ENCODE measurements at places on chromosomes 2 and 18.
A peak's percentile ranks its signal among the peaks of the same experiment; 100 is the strongest.

GRCh38 chr2:231708773-231709635 is 679 bp downstream of the PTMA start:
- no peaks in the 10 kb centered on the region for H3K27me3 ChIP-seq
- H3K36me3 ChIP-seq: peaks cover 26% of the 10 kb centered on the region
- peaks cover 33% of the 10 kb centered on the region for H3K4me1 ChIP-seq
- H3K27ac ChIP-seq: peak overlapping the region; percentile 98

GRCh38 chr2:123816203-123816602 is 208.9 kb upstream of the CNTNAP5 start:
- no peaks in the 10 kb centered on the region for H3K4me1 ChIP-seq
- H3K36me3 ChIP-seq: no peaks in the 10 kb centered on the region
- H3K27ac ChIP-seq: no peak overlapping the region
- no peak overlapping the region for H3K4me3 ChIP-seq
- no peak for DNase-seq
- H3K27me3 ChIP-seq: no peaks in the 10 kb centered on the region

DNA sequence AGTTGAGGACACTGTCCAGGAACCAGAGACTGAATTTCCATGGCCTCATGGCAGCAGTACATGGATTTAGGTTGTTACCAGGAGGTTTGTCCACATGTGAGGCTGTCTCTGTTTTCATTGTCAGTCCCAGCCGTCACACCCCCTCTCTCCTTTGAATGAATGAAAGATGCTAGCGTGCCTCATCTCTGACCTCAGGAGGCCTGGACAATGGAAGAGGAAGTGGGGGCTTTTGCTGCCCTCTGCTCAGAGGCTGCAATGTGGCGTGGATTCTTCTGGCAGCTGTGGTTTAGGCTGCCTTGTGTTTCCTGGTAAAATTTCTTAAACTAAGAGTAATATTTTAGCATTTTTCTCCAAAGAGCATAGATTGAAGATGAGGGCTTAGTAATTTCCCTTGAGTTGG is 47.5 kb downstream of the RAB31 start:
- H3K4me1 ChIP-seq: peaks cover 4% of the 10 kb centered on the region
- H3K27ac ChIP-seq: no peak overlapping the region
- no peak overlapping the region for H3K4me3 ChIP-seq
- H3K27me3 ChIP-seq: peaks cover 12% of the 10 kb centered on the region
- H3K36me3 ChIP-seq: no peaks in the 10 kb centered on the region

- H3K36me3 ChIP-seq: no peaks in the 10 kb centered on the region
- no peak for DNase-seq
These were observed 685.8 kb upstream of the HS6ST1 start for GRCh38 chr2:129004485-129004884.

DNA sequence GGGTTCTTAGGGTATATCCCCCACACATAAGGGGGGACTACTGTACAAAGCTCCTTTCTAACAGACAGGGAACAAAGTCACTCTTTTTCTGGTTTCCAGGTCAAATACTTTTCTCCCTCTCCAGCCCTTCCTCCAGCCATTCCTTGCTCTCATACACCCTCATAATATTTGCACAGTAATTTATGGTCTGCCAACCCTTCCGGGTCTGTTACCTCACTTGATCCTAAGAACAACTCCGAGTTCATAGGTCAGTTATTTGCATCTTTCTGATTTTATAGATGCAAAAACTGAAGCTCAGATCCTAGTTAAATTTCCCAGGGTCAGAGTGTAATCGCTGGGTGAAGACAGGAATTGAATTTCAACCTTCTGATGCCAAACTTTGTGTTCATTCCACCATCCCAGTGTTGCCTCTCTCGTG is 14.8 kb upstream of the MATN3 start:
- no peak for DNase-seq
- peaks cover 41% of the 10 kb centered on the region for H3K36me3 ChIP-seq
- no peaks in the 10 kb centered on the region for H3K4me1 ChIP-seq

GRCh38 chr2:120571015-120571728 is 164.5 kb upstream of the GLI2 start:
- H3K4me1 ChIP-seq: no peaks in the 10 kb centered on the region
- H3K27ac ChIP-seq: no peak overlapping the region
- H3K4me3 ChIP-seq: no peak overlapping the region
- H3K27me3 ChIP-seq: peaks cover 10% of the 10 kb centered on the region

DNA sequence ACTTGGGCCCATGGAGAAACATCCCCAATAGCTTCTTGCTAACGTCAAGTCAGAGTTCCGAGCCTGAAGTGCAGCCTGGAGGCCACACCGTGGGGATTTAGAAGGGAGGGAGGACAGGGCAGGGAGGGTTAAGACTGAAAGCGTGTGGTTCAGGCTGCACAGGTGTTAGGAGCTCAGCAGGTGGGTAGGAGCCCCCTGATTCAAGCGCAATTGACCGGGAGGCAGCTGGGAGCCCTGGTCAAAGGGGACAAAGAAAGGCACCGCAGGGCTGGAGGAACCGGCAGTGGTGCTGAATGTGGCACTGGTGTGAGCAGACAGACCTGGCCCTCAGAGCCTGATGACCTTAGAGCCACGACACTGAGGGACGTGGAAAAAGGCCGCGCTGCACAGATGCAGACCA is 149.6 kb downstream of the TMEM18 start:
- no peaks in the 10 kb centered on the region for H3K36me3 ChIP-seq
- H3K27me3 ChIP-seq: peaks cover 6% of the 10 kb centered on the region
- H3K4me1 ChIP-seq: no peaks in the 10 kb centered on the region
- no peak overlapping the region for H3K27ac ChIP-seq

GRCh38 chr2:202185156-202185555 is 53.2 kb downstream of the SUMO1 start:
- H3K36me3 ChIP-seq: no peaks in the 10 kb centered on the region
- no peak for DNase-seq
- H3K27ac ChIP-seq: no peak overlapping the region
- H3K4me1 ChIP-seq: no peaks in the 10 kb centered on the region
- H3K27me3 ChIP-seq: peaks cover 30% of the 10 kb centered on the region

- H3K36me3 ChIP-seq: peaks cover 26% of the 10 kb centered on the region
- DNase-seq: no peak
- H3K4me1 ChIP-seq: peaks cover 18% of the 10 kb centered on the region
- no peak overlapping the region for H3K27ac ChIP-seq
- H3K27me3 ChIP-seq: peaks cover 4% of the 10 kb centered on the region
These were observed 45.1 kb upstream of the TNP1 start for GRCh38 chr2:216904974-216905373.

DNA sequence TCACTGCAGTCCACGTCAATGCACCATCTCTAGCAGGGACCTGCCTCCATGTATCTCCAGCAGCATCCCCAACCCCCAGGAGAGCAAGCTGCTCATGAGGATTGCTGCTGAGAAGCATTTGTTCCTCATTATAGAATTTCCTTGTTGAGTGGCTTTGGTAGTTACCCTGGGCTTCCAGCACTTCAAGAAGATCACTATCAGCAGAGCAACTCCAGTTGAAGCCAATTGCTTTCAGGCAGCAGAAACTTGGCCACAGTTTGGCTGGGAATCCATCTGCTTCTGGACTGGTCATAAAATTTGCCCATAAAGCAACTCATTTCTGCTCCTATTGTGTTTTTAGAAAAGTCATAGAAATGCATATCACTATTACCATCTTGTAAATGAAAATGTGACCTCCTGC is 17.4 kb downstream of the TRPM8 start:
- DNase-seq: no peak
- no peaks in the 10 kb centered on the region for H3K4me1 ChIP-seq
- no peaks in the 10 kb centered on the region for H3K36me3 ChIP-seq
- peaks cover 46% of the 10 kb centered on the region for H3K27me3 ChIP-seq

GRCh38 chr2:20823917-20824316 is 1.0 kb upstream of the LDAH start:
- peaks cover 9% of the 10 kb centered on the region for H3K4me1 ChIP-seq
- DNase-seq: no peak
- peaks cover 2% of the 10 kb centered on the region for H3K27me3 ChIP-seq

DNA sequence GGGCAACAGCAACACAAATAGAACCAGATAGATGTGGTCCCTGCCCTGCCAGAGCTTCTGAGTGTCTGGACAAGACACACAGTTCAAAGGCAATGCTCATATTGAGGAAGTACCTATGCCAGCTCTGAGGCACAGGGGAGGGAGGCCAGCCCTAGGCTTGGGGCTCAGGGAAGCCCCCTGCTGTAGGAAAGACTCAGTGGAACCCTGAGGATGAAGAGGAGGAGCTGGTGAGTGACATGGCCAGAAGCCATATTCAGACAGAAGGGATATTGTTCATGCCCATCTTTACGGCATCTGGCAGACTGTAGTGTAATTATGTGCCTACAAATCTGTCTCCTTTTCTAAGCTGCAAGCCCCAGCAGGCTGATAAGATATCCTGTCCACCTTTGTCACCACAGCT is 8.8 kb downstream of the SIGLEC15 start:
- no peak overlapping the region for H3K4me3 ChIP-seq
- peaks cover 42% of the 10 kb centered on the region for H3K27me3 ChIP-seq
- peaks cover 5% of the 10 kb centered on the region for H3K4me1 ChIP-seq

GRCh38 chr2:112482309-112483041 is 519 bp downstream of the TTL start:
- H3K4me3 ChIP-seq: peak overlapping the region; percentile 96
- H3K27ac ChIP-seq: peak overlapping the region; percentile 84
- H3K27me3 ChIP-seq: peaks cover 4% of the 10 kb centered on the region
- DNase-seq: peak; percentile 59
- H3K36me3 ChIP-seq: peaks cover 12% of the 10 kb centered on the region

GRCh38 chr2:15834381-15835031 is 105.8 kb upstream of the MYCN start:
- no peak overlapping the region for H3K4me3 ChIP-seq
- no peaks in the 10 kb centered on the region for H3K4me1 ChIP-seq
- H3K27me3 ChIP-seq: no peaks in the 10 kb centered on the region
- DNase-seq: no peak
- no peaks in the 10 kb centered on the region for H3K36me3 ChIP-seq

GRCh38 chr2:135773917-135774316 is 32.3 kb downstream of the UBXN4 start:
- H3K27ac ChIP-seq: no peak overlapping the region
- H3K27me3 ChIP-seq: no peaks in the 10 kb centered on the region
- no peak overlapping the region for H3K4me3 ChIP-seq
- no peak for DNase-seq
- peaks cover 45% of the 10 kb centered on the region for H3K36me3 ChIP-seq
- peaks cover 3% of the 10 kb centered on the region for H3K4me1 ChIP-seq

GRCh38 chr18:44895176-44895798 is 214.6 kb downstream of the SETBP1 start:
- H3K27me3 ChIP-seq: peaks cover 10% of the 10 kb centered on the region
- no peak for DNase-seq
- H3K4me1 ChIP-seq: peaks cover 7% of the 10 kb centered on the region
- no peak overlapping the region for H3K27ac ChIP-seq

DNA sequence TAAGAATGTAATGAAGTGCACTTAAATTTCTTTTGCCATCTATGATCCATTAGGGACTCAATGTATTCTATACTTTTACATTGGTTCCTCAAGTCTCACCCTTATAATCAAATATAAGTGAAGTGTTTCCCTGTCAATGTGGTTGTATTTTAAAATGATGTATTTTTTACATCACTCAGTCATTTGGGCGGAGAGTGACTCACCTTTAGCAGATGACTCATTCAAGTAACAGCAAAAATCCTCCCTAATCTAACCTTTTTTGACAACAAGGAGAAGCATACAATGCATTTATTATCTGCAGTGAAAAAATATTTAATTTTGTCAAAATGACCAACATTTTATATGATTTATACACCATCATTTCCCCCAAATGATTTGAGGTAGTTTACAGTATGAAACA is 94.4 kb downstream of the FANCL start:
- H3K4me3 ChIP-seq: no peak overlapping the region
- no peak for DNase-seq
- peaks cover 1% of the 10 kb centered on the region for H3K4me1 ChIP-seq
- H3K27ac ChIP-seq: no peak overlapping the region

DNA sequence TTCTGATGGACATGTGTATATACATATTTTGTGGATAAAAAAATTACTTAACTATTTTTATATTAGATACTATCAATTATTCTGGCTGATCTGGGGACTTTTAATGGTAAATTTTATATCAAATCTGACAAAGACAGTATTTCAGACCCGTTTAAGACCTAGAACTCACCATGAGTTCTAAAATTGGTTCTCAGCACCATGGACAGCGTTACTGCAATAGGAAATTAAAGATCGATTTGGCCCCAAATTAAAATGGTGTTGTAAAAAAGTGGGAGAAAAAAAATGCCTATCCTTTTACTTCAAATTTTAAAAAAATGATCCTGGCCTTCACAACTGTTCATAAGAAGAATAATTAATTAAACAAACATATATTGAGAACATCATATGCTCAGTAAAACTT is 919 bp upstream of the SCN2A start:
- peaks cover 5% of the 10 kb centered on the region for H3K27me3 ChIP-seq
- H3K4me1 ChIP-seq: no peaks in the 10 kb centered on the region
- no peak overlapping the region for H3K4me3 ChIP-seq

DNA sequence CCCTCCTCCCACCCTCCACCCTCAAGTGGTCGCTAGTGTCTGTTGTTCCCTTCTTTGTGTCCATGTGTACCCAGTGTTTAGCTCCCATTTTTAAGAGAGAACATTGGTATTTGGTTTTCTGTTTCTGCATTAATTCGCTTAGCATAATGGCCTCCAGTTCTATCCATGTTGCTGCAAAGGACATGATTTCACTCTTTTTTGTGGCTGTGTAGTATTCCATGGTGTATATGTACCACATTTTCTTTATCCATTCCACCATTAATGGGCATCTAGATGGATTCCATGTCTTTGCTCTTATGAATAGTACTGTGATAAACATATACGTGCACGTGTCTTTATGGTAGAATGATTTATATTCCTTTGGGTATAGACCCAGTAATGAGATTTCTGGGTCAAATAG is 42.9 kb downstream of the TSPYL6 start:
- no peak overlapping the region for H3K4me3 ChIP-seq
- H3K27me3 ChIP-seq: no peaks in the 10 kb centered on the region
- H3K4me1 ChIP-seq: no peaks in the 10 kb centered on the region
- H3K36me3 ChIP-seq: peaks cover 8% of the 10 kb centered on the region
- H3K27ac ChIP-seq: no peak overlapping the region
- no peak for DNase-seq

- no peak overlapping the region for H3K4me3 ChIP-seq
- H3K36me3 ChIP-seq: no peaks in the 10 kb centered on the region
- DNase-seq: no peak
- peaks cover 3% of the 10 kb centered on the region for H3K4me1 ChIP-seq
These were observed 277.6 kb downstream of the PHLPP1 start for GRCh38 chr18:62992877-62993365.

GRCh38 chr2:11669454-11670291 is at the start of gene NTSR2:
Gene NTSR2, minus strand, starts transcription at chr2:11670195. Its CDS starts 66 bp downstream, at chr2:11670129.
- no peaks in the 10 kb centered on the region for H3K36me3 ChIP-seq
- H3K4me3 ChIP-seq: no peak within 1 kb of the TSS

DNA sequence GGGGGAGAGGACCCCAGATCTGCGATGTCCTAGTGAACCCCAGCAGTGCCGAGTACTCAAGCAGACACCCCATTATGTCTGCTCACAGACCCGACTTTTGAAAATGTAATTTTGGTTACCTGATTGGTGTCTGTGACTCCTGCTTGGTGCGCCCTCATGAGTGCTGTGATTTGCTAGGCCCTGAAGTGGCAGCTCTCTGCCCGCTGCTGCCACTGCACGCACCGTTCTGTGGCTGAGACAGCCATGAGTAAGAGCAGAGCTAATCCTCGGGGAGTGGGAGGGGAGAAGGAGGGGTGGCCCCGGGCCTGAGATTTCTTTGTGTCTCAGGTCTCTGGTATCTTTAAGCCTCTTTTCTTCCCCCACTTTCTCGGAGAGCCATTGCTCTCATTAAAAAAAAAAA is 18.2 kb downstream of the FHOD3 start:
- DNase-seq: no peak
- H3K4me3 ChIP-seq: no peak overlapping the region
- no peaks in the 10 kb centered on the region for H3K4me1 ChIP-seq

All from activated naive CD8-positive, alpha-beta T cell treated with anti-CD3 and anti-CD28 coated beads, Interleukin-2, amount 10 ng/mL, durations not matched to agents 7 days and 5 days (primary cell).